ENCODE measurements at places on chromosomes 1 and 21.
A peak's percentile ranks its signal among the peaks of the same experiment; 100 is the strongest.

DNA sequence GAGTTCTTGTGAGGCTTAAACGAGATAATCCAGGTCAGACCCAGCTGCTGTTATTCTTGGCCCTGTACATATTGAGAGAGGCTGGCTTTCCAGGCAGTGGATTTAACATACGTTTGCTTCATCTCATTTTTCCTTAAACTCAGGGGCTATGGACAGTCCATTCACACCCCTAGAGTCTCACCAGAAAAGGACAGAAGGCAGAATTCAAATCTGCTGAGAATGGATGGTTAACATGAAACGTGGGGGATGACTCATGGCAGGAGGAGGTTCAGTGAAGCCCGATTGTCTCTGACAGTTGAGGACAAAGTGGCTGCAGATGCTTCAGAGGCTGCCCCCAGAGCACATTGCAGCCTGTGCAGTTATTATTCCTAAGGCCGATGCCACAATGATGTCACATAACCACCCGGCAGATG is 39.5 kb downstream of the TGFB2 start:
- no peak for DNase-seq

GRCh38 chr1:234258071-234258470 is 115.2 kb upstream of the COA6 start:
- DNase-seq, result no peak

- no peak for DNase-seq
Observed at GRCh38 chr1:5238351-5239130, 584.1 kb downstream of the AJAP1 start.

- peak; percentile 72 for DNase-seq
Observed at GRCh38 chr21:43866659-43867331, 1.8 kb downstream of the AGPAT3 start.

DNA sequence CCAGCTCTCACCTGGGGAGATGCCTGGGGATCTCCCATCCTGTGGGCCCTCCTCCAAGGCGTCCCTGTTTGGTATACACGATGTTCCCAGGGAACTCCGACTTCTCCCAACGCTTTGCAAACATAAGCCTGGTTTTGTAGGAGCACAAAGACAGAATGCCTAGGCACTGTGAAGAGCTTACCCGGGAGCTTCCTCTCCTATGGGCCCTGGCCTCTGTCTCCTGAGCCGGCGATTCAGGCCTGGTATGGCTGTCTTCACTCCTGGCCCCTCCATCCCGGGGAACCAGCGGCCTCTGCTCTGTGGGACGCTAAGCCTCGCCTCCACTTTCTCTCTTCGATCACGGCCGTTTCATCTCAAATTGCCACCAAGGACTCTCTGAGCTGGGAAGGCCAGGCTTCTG is 59.6 kb upstream of the ACTRT2 start:
- DNase-seq, result no peak

DNA sequence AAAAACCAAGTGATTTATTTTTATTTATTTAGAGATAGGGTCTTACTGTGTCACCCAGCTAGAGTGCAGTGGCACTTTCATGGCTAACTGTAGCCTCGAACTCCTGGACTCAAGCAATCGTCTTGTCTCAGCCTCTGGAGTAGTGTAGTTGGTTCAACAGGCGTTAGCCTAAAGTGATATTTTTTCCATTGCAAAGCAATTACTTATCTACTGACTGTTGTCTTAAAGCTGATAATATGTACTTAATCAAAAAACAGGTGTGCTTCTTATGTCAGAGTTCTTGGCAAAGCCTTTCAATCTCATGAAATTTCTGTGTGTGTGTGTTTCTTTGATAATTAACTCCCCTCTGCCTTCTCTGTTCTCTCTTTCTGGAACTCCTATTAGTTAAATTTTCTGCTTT is 62.4 kb upstream of the DUSP10 start:
- DNase-seq, result no peak

DNA sequence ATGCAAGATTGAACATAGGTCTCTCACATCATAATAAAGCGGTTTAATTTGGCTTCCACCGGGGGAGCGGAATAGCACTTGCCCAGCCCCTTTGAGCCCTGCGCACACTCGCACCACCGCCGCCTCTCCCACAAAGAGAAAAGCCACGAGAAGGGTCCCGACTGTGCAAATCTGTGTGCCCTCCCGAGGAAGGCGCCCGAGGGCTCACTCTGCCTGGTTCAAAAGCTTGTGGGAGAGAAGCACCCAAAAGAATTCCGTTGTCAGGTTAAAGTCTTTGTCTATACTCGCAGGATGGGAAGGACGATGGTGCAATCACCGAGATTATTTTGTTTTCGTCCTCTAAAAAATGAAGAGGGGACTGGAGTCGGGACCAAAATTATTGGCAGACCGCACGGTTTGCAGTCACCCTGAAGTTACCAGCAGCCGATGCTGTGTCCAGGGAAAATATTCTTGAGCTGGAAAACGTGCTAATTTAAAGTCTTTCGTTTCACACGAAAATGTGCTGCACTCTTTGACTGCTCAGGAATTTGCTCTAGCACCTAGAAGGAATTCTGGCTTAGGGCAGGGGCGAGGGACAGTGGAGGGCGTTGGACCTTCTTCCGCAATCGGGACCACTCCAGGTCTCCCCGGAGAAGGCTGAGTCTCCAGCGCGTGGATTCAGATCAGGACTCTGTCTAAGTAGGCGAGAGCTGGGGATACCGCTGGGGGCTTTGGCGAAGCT is 6.6 kb upstream of the SIM2 start:
- DNase-seq, result no peak

DNA sequence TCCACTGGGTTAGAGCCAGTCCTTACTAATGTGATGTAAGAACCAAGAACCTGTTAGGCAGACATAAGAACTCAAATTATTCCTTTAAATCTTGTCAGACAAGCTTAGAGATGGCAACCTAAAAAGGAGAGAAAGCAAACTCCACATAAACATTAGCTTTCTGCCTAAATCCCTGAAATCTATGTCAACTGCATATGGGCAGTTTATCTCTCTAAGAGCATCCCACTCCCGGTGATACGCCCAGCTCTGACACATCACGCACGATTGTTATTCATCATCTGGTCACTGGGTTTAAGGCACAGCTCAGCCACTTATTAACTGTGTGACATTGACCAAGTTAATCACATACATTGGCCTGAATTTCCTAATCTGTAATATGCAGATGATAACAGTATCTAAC is 323.7 kb downstream of the HHIPL2 start:
- no peak for DNase-seq

DNA sequence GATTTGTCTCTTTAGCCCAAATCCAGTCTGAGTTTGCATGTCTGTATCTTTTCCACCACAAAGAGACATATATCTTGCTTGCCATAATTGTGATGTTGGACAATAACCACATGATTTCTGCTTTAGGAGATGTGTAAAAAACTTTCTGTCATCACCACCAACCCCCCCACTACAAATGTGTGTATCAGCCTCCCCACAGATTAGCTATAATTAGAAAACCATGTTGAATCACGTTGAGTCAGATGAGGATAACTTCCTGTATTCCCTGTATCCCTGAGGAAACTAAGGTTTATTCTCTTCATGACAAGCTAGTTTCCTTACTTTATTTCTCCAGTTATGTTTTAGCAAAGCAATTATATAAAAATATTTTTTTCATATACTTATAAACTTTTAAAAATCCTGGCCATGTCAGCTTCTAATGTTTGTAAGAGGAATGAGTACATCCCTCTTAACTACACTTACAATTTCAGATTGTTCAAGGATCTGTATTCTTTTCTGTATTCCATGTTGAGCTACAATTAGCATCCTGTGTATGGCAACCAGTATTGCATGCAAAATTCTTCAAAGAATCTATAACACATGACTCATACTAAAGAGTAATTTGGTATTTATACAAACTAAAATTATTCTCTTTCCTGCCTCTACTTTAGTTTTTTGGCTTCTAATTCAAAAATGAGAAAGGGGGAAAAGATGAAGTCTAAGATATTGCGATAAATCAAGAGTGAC is 143.0 kb downstream of the FMN2 start:
- DNase-seq, result no peak

DNA sequence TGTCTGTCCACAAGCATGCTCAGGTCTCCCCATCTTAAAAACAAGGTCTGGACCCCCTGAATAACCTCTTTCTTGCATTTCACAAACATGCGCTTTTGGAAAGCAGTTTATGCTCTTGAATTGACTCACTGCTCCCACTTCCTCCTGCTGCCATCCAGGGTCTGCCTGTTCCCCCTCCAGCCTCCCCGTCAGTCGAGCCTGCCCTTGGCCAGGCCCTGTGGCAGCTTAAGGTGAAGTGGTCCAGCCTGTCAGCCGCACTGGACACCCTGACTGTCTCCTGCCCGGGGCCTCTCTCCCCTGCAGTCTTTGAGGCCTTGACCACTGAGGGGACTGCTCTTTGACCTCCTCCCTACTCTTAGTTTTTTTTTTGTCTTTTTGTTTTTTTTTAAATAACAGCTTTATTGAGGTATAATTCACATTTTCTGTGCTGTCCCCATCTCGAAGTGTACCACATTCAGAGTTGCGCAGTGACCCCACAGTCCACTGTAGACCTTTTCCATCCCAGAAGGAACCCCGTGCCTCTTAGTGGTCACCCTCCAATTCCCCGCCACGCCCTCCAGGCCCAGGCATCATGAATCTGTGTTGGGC is 18.3 kb downstream of the GPR137B start:
- no peak for DNase-seq

DNA sequence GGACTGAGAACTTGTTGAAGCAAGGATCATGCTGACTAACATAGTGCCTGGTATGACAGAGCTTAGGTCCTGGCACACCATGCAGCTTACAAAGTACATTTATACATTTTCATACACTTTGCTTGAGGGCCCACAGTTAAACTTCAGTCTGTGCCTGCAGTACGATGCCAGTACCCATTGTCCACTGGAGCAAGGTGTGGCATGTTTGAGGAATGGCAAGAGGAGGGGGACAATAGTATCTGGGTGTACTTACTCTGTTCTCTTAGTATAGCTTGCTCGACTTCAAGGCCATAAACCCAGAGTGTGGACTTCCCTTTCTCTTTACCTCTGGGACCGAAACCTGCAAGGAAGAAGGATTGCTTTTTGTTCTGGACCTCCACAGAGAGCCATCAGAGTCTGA is 6.8 kb upstream of the YBX1 start:
- DNase-seq, result no peak

DNA sequence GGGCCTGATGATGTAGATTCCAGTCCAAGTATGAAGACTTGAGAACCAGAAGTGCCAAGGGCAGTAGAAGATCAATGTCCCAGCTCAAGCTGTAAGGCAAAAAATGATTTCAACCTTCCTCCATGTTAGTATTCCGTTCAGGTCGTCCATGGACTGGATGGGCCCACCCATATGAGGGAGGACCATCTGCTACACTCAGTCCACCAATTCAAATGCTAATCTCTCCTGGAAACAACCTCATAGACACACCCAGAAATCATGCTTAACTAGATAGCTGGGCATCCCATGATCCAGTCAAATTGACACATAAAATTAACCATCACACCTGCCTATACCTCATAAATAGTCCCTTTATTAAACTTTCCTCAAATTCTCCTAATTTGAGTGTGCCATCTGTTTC is 73.3 kb upstream of the NFASC start:
- no peak for DNase-seq

GRCh38 chr1:244335456-244335855 is 116.3 kb downstream of the ADSS2 start:
- DNase-seq, result no peak

- no peak for DNase-seq
Observed at GRCh38 chr1:230824919-230825721, 43.2 kb downstream of the C1orf198 start.

- DNase-seq, result no peak
Observed at GRCh38 chr1:234603221-234604204, 6.5 kb downstream of the IRF2BP2 start.

- DNase-seq, result no peak
Observed at GRCh38 chr1:103997631-103998030, 247.9 kb downstream of the AMY1C start.

GRCh38 chr1:175477786-175478185 is 265.6 kb downstream of the TNR start:
- DNase-seq, result no peak

DNA sequence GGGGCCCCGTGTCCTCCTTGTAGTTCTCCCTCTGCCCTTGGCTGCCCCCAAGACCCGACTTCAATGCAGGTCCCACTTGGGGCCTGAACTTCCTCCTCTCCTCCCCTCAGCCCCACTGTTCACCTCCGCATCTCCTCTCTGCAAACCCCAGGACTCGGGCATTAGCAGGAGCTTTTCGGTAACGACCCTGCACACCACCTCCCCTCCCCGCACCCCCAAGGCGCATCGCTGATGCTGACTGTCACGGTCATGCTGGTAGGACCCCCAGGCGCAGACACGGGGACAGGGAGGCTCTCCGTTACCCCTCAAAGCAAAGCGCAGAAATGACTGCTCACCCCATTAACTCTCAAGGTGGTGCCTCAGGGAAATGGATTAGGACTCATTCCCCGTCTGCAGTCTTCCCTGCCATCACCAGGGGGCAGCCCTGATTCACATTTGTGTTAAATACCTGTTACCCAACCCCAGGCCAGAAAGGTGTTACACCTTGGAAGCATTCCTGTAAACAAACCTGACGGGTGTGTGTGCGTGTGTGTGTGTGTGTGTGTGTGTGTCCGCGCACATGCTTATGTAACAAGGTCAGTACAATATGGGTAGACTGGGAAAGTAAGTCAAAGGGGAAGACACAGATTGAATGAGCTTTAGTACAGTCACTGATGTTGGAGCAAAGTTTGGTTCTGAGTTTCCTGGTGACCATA is 6.4 kb upstream of the GUCA2B start:
- peak; percentile 73 for DNase-seq

DNA sequence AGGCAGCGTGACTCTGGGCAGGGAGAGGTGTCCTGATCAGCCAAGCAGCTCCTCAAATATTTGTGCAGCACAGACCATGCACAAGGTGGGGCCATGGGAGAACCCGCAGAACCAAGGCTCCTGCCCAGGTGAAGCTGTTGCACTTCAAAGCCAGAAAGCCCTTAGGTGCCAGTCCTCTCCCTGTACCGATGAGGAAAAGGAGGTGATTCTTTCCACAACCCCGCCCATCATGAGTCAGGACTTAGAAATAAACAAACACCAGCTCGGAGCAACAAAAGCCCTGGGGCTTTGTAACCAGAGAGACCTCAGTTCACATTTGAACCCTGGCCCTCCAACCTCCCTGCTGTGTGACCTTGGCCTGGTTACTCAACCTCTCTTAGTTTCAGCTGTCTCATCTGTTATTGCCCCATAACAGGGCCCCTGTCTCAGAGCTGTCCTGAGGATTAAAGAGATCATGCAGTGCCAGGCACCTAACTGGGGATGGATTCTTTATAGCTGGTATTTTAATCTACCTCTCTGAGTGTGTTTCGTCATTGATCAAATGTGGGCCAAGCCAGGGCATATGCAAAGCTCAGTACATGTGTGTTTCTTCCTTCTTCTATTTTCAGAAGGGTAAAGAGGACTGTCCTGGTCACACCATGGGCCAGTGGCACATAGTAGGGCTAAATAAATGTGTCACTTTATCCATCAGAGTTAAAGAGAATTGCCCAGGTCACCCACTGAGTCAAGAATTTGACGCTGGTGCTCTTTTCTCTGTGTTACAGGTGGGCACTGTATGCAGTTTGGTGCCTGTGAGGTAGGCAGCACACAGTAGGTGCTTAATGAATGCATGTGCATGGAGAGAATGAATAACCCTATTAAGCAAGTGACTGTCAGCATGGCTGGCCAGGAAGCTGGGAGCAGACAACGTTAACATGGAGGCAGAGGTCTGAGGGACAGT is 1.4 kb downstream of the LDLRAD1 start:
- DNase-seq, result no peak

- DNase-seq, result no peak
Observed at GRCh38 chr1:2019571-2020309, 595 bp downstream of the GABRD start.

GRCh38 chr1:85576266-85576641 is 4.3 kb upstream of the CCN1 start:
- no peak for DNase-seq

Data from activated naive CD4-positive, alpha-beta T cell treated with Interleukin-2 at 50 U/mL for 16 hours (primary cell).